C1 segment of cervical spinal cord (tissue), 14 donors: ENCODE measurements at places on chromosomes 4 and X.

DNA sequence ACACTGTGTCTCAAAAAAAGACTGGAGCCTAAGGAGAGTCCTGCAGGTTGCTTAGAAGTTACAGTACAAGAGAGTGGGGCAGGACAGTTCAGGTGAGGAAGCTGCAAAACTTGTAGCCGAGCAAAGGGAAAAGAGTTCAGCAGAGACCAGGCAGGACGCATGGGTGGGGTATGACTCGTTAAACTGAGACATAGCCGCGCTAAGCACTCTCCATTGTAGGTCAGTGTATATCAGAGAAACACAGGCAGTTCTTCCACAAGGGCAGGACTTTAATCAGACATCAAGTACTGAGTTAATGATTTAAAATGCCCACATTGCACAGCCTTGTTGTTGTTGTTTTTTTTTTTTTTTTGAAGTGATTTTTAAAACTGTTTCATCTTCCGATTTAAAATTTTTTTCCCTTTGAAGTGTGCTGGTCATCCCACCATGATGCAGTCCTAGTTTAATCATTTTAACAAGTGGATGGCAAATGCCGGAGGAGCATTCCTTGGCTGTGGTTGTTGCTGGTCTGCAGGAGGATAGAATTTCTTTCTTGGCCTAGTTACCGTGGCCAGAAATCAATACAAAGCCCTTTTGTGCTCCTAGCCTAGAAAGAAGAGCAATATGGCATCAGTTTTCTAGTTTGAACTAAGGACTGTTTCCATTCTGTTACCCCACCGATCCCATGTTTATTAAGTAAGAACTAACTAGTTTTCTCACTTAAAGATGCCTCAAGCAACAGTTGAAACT lies 10.3 kb downstream of the LAP3 start:
- no peak for DNase-seq

DNA sequence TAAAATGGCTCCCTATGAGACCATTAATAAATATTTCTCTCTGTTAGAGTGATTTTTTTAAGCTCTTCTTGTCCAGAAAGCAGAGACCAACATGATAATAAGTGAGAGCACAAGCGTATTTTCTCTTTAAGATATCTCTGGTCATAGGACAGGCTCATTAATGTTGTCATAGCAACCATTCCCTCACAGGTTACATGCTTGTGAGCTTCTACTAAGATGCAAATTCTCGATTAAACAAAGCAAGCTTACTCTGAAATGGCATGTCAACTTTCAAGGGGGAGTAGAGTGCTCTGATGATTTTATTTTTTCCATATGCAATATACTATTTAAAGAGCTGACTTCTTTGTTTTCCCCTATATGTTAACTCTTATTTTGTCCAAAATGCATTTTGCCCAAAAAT lies 487.2 kb upstream of the LCORL start:
- DNase-seq: no peak

- DNase-seq: no peak
These were observed 205.9 kb downstream of the AASDH start for GRCh38 chr4:56181140-56181953.

DNA sequence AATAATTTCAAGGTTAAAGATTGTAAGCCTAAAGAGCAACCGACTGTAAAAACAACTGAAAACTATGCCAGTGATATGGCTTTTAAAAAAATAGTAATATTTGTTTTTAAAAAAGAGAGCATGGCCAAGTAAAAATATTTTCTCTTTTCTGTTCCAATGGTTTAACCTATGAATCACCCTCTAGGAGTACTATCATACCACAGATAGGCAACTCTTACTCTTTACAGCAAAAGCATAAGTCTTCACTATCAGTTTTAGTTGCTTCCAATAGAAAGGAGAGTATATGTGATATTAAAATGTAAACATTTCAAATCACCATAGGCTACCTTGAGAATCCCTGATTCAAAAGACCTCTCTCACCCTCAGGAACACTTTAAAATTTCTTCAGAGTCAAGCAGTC lies 102.6 kb downstream of the AMELX start:
- DNase-seq: no peak

- no peak for DNase-seq
These were observed 29.6 kb upstream of the NKRF start for GRCh38 chrX:119635799-119636198.

DNA sequence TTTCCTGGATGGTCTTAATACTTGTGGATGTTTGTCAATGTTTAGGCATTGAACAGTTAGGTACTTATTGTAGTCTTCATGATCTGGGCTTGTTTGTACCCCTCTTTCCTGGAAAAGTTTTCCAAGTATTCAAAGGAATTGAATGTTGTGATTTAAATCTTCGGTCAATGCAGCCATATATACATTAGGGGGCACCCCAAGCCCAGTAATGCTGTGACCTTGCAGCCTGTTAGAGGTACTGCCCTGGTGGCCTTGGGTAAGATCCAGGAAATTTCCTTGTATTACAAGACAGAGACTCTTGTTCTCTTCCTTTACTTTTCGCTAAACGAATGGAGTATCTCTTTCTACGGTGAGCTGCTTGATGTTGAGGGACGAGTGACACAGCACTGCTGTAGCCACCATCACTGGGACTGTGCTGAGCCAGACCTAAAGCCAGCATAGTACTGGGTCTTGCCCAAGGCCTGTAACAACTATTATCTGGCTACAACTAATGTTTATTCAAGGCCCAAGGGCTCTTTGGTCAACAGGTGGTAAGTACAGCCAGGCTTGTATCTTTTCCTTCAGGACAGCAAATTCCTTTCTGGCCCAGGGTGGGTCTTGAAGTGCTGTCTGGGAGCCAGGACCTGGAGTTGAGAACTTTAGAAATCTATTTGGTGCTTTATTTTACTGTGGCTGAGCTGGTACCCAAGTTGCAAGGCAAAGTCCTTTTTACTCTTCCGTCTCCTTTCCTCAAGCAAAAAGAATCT lies 118.3 kb upstream of the ATOH1 start:
- DNase-seq: no peak

DNA sequence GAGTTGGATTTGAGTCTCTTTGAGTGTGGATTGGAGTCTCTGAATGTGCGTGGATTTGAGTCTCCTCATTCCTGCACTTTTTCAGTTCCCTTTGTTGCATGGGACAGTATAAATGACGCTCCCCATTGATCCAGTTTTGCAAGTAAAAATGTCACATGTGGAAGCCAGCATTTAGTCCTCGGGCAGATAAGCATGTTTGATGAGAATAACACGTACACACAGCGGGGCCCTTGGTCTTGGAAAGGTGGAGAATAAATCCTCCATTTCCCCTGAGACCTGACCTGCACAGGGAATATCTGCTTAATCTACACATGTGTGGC lies 8.1 kb downstream of the P2RY8 start:
- no peak for DNase-seq

DNA sequence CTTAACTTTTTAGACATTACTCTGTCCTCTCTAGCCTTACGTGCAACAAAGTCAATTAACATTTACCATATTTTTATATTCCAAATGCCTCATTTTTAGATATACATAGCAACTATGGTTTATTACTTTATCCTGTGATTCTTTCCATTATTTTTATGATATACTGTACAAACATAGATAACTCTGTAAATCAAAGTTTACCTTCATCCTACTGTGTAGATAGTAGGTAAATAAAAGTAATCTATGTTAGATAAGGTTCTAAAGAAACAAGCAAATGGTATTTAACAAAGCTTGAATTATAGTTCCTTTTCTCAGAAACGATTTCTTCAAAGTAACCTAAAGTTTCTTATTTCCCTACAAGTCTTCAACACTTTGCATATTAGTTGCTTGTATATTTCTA lies 350.0 kb downstream of the GALNTL6 start:
- DNase-seq: no peak

- no peak for DNase-seq
These were observed 25.2 kb downstream of the PI4K2B start for GRCh38 chr4:25258980-25259578.

- no peak for DNase-seq
These were observed 36.7 kb downstream of the KLF8 start for GRCh38 chrX:56268888-56269287.

- DNase-seq: no peak
These were observed 70.9 kb downstream of the HPRT1 start for GRCh38 chrX:134530845-134531244.

DNA sequence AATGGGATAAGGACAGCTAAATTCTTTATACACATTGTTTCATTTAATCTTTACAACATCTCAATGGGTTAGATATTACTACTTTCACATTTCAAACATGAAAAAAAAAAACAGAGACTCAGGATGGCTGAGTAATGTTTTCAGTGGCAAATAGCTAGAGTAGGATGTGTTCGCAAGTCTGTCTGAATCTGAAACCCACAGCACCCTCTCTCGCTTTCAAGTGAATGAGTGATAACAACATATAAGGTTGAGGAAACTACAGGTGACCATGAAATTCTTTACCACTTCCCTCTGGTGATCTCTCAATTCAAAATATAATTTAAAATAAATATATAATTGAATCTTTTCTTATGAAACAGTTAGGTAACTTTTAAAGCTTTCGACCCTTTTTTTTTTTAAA lies 162.6 kb downstream of the PRR32 start:
- no peak for DNase-seq

- no peak for DNase-seq
These were observed 3.5 kb upstream of the TAB3 start for GRCh38 chrX:30892591-30892990.

GRCh38 chr4:1547856-1548826 lies 136.0 kb downstream of the FAM53A start:
- no peak for DNase-seq

GRCh38 chr4:151484396-151485102 lies 75.6 kb downstream of the FHIP1A start:
- DNase-seq: no peak

DNA sequence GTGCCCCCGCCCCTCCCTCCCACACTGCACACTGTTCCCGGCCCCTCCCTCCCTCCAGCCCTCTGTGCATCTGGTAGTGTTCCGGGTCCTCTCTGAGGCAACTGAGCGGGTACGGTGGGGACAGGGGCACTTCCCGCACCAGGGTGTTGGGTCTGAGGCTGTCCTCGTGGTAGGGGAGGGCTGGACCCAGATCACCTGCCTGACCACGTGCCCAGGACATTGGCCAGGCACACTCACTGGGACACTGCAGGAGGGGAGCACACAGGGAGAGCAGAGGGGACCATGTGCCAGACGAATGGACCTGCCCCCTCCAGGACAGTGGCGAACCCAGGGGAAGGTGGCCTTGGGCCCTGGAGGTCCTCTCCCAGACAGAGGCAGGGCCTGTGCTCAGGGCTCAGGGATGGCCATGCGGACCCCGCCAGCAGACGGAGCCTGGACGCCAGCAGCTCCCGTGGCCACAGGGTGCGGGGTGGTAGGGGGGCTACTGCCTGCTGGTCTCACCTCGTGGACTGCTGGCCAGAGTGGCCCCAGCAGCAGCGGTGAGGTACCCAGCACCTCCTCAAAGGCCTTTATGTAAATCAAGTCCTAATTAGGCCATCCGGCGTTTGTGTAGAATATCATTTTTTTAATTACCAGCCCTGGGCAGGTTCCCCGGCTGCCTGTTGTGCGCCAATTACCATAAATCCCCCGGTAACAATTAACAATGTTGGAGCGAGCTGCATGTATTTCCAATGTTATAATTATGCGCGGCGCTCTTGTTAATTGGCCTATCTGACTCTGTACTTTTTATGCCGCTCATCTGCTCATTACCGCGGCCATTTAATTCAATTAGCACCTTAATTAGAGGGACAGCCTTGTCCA lies 106.9 kb downstream of the FAM53A start:
- DNase-seq: no peak

GRCh38 chrX:148043271-148043855 lies 62.2 kb downstream of the FMR1NB start:
- no peak for DNase-seq

DNA sequence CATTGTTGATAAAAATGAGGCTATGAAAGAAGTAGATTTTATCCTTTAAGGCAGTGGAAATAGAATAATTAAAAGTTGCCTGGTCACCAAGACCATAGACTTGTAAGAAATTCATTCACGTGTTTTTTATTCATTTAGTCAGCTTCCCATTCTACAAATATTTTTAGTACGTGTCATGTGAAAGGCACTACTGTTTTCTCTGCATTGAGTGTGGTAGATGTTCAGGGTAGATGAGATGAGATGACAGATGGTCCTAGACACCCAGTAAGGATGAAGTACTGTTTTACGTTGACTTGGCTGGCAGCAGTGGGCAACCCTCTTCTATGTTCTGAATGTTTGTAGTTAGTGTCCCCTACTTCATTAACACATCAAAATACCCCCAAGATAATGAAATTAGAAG lies 228.1 kb downstream of the ARHGAP24 start:
- DNase-seq: no peak

- no peak for DNase-seq
These were observed 42.9 kb downstream of the F8 start for GRCh38 chrX:154979629-154980028.
